ENCODE measurements at places on chromosomes 16 and 17.

DNA sequence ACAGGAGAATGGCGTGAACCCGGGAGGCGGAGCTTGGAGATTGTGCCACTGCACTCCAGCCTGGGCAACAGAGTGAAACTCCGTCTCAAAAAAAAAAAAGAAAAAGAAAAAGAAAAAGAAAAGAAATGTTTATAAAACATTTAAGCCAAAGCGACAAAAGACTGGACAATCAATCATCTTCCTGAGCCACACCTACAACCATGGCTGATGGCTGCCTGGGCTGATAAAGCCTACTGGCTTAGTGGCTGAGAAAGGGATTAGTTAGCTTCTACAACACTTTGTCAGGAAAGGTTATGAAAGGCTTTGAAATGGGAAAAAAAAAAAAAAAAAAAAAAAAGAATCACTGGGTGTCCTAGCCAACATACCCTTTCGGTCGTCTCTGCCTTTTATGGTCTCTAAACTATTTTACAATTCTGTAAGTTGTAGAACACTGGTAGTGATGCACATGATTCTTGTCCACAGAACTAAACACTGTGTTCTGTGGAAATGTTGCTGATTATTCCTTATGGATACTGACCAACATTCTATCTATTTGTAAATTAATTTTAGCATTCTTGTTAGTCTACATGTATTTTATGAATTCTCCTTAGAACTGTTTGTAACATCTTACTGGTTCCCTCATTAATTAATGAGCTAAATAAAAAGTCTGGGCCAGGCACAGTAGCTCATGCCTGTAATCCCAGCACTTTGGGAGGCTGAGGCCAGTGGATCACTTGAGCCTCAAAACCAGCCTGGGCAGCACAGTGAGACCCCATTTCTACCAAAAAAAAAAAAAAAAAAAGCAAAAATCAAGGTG, 45.5 kb downstream of the ZZEF1 start:
- no peak for DNase-seq

DNA sequence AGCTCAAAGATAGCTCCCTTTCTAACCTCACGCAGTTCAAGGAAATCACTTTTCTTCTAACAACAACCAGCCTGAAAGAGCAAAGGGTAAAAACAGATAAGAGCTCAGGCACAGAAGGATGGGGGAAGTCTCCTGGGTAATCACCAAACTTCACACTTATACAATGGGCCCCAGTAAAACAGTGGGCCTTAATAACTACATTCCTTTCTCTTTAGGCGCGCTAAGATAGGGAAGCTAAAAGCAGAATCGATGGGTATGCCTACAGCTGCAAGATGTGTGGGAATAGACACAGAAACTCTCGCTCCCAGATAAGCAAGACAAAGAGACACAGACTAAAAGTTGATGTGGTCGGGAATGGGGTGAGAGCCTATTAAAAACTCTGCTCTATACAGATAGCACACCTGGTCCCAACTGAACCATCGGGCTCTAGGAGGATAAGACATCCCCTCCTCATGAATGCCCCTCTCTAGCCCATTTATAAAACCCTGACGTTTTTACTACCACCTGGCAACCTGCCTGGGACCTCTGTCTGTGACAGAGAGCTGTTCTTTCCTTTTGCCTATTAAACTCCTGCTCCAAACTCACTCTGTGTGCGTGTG, 826 bp downstream of the LYZL6 start:
- DNase-seq = no peak

- DNase-seq = no peak
Observed at GRCh38 chr17:34154961-34155730, 99.9 kb upstream of the CCL2 start.

- DNase-seq = no peak
Observed at GRCh38 chr17:45906927-45907622, 12.7 kb downstream of the MAPT start.

DNA sequence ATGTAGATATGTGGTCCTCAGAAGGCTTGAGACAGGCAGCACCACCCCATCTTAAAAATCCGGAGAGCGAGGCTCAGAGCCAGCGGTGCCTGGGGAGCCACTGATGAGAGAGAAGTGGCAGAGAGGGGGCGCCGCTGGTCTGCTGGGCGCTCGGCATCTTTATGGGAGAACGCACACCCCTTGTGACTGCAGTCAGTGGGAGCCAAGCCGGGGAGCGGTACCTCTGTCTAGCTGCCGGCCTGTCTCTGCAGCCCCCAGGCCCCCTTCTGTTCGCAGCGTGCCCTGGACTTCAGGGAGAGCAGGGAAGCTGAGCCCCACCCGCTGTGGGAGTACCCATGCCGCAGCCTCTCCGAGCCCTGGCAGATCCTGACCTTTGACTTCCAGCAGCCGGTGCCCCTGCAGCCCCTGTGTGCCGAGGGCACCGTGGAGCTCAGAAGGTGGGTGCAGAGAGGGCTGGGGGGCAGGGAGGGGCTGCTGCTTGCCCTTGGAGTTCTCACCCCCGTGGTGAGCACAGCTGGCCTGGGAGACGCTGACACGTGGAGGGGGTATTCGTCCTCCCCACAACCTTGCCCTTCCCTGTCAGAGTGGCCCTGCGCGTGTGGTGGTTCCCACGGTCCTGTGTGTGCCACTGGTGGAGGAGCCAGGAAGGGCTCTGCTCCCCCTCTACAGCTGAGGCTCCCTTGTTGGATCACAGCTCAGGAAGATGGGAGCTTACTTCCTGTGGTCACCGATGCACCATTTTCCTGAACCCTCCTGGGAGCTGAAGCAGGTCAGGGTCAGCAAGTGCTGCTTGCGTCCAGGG, 44.8 kb downstream of the PRMT7 start:
- DNase-seq = no peak

DNA sequence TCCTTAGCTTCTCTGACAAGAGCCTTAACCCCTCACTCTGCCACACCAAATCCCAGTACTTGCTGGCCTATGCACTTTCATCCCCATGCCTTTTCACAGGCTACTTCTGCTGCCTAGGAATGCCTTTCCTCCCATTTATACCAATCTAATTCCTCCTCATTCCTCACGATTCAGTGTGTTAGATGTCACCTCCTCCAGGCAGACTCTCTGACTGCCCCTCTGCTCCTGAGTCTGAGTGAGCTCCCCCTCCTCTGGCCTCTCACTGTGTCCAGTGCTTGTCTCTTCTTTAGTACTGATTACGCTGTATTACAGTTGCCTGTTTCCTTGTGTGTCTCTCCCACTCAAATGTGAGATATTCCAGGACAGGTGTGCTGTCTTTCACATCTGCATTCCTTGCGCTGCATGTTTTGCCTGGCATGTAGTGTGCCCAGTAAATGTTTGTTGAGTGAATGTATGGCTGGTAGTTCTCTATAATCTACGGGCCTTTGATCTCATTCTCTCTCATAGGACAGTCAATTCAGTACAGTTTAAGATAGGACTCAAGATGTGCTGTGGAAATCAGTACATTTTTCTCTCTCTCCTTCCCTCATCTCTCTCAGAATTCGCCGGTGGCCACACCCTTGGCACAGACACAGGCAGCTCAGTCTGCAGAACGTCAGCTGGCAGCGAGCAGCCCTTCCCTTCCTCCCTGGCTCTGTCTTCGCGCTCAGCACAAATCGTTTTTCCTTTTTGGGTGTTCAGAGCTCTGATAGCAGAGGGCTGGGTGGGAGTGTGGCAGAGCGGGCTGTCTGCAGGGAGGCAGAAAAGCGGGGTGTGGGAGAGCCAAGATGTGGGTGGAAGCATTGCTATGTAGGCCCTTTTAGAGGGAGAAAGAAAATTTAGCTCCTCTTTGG, 18.5 kb downstream of the ARL4D start:
- DNase-seq = no peak

GRCh38 chr17:76432712-76433336, 20.1 kb downstream of the UBE2O start:
- DNase-seq = peak; percentile 39

GRCh38 chr16:424033-424622, 1.3 kb upstream of the RAB11FIP3 start:
- no peak for DNase-seq

DNA sequence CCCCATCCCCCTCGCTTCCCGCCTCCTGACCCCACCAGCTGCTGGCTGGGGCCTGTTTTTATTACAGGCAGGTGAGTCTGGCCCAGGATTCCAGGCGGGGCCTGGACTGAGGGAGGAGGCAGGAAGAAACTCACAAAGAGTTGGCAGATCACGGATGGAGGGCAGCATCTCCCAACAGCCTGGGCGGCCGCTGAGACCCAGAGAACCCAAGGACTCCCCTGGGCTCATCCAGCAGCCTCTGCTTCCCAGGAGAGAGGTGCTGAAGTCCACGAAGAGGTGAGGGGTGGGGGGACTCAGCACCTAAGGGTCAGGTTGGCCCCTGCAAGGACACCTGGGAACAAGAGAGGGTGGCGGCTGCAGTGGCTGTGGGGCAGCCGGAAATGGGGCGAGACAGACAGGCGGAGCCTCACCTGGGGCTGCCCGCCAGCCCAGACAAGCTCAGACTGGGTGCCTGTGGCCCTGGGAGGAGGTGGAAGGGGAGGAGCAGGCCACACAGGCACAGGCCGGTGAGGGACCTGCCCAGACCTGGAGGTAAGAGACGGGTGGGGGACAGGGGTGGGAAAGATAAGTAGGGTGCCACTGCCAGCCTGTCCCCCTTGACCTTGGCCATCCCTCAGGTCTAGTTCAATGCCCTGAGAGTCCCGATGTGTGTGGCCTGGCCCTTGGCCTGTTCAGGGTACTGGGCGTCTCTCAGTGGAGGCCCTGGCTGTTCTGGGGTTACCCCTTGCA, 8.7 kb upstream of the ADGRG1 start:
- peak; percentile 82 for DNase-seq

DNA sequence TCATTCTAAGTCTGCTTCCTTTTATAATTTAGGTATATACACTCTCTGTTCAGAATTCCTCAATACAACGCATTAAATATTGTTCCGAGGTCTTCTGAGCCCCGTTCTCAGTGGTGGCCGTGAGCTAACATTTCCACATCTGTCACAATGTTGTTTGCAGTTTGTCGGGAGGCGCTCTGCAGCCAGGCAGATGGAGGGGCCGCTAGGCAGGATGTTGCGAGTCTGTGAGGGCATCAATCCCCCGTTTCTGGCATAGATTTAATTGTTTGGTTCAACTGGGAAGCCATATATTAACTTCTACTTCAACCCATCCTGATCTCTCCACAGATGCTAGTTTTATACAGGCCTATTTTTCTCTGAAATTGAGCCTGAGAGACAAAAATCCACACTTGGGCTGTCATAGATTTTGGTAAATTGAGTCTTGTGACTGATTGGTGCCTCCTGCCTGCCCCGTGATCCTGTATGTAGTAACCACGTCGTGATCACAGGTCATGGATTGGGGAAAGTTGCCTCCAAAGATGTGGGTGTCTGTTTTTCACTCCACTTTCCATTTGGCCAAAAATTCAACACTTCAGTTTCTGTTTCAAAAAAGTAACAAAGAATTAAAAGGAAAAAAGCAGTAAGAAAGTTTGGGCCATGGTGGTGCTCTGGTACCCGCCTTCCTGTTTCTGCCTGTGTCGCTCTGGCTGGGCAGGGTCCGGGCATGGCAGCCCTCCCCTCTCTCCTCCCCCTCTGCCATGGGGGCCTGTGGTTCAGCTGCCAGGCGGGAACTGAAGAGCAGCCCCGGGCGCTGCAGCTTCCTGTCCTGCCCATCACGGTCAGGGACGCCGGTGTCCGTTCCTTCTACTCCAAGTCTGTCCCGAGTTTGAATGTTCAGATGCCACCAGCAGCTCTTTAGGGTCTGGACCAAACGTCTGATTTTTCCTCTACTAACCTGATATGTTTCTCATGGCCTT, 41.5 kb downstream of the RPTOR start:
- DNase-seq = no peak

DNA sequence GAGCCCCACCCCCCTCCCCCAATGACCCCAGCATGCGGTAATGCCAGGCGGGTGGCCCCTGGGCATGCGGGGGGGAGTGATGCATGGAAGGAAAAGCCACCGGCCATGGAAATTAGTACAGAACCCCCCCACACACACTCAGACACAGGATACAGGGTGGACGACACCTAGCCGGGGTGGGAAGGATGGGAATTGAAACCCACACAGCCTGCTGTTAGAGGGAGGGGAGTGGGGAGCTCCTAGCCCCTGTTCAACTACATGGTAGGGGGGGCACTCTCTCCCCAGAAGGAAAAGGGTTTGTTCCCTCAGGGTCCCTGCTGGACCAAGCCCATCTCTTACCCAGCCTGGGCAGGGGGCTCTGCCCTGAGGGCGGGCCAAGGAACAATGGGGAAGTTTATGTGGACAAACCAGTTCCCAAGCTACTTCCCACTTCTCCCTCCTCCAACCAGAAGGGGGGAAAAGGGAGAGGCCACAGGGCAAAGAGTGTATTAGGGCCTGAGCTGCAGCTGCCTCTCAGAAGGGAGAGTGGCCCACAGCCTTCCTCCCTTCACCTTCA, 5.2 kb downstream of the TMUB2 start:
- DNase-seq = no peak

DNA sequence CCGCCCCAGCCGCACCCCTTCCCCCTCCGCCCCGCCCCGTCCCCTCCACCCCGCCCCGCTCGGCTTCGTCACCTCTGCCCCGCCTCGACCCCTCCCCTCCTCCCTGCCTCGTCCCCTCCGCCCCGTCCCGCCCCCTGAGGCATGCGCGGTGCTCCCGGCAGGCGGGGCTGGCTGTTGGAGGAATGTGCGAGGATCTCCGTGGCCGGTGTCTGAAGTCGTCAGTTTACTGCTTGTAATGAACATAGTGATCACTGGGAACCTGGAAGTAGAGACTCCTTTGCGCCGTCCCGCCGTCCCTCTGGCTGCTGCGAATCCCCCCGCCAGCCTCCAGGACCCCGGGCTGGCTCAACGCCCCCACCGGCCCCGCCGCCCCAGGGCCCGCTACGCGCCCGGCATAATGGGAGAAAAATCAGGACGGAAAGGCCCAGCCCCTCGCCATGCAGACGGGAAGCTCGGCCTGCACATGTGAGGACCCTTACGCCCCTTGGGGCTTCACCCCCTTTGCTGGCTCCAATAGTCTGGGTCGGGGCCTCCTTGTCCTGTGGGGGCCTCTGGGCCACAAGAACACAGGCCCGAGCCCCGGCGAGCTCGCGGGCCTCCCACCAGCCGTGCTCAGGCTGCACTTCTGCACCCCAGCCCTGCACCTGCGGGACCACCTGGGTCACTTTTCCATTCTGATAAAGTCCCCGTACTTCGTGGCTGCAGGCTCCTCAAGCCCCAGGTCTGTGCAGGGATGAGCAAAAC, 743.1 kb downstream of the KCNJ18 start:
- no peak for DNase-seq

GRCh38 chr17:27802962-27803680, 2.8 kb upstream of the NOS2 start:
- no peak for DNase-seq

- DNase-seq = peak; percentile 50
Observed at GRCh38 chr16:68902003-68902968, 59.0 kb downstream of the TANGO6 start.

Measured in NCI-H526 (cell line).